Spinal cord (tissue), 10 donors: ENCODE measurements at places on chromosomes 6 and 20. TPM values are rescaled to one million over a fixed set of nuclear protein-coding genes. Genes with fewer than 3 reads are reported as not detected.
A peak's percentile ranks its signal among the peaks of the same experiment; 100 is the strongest.

PPP2R5D gene
- 42.9 TPM for total RNA-seq

C20orf204 gene
- 0.69 TPM for total RNA-seq

LAMP5 gene
- 27.4 TPM for total RNA-seq

AVP gene
- not detected for total RNA-seq

SCRT2 gene
- 0.66 TPM for total RNA-seq

CTCFL gene
- total RNA-seq: 0.20 TPM

SYNGAP1 gene
- 21.0 TPM for total RNA-seq

BPIFB2 gene
- 0.11 TPM for total RNA-seq

GRCh38 chr6:4780360-4780812, 4.2 kb downstream of the CDYL start:
- no peak for DNase-seq

- DNase-seq: peak; percentile 80
Observed at GRCh38 chr20:38152175-38152620, 12.9 kb downstream of the TGM2 start.

DNA sequence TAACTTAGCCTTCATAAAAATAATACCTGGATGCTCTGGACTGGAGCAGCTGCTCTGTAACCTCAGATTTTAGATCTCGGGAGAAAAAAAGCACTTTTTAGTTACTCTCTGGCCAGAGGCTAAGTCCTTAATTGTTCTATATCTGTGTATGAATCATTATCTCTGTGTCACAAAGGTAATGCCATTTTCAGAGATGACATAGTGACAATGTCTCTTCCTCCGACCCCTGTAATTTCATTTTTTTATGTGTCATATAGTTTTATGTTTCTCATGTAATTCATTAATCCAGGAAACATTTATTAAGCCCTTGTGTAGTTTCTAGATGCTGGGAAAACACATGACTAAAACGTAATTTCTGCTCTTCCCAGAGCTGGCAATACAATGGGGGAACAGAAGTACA, 55.6 kb downstream of the SENP6 start:
- DNase-seq: no peak

GRCh38 chr6:18395856-18396197, 8.7 kb downstream of the RNF144B start:
- DNase-seq: no peak

- DNase-seq: no peak
Observed at GRCh38 chr20:52569201-52569600, 377.6 kb upstream of the ZFP64 start.

DNA sequence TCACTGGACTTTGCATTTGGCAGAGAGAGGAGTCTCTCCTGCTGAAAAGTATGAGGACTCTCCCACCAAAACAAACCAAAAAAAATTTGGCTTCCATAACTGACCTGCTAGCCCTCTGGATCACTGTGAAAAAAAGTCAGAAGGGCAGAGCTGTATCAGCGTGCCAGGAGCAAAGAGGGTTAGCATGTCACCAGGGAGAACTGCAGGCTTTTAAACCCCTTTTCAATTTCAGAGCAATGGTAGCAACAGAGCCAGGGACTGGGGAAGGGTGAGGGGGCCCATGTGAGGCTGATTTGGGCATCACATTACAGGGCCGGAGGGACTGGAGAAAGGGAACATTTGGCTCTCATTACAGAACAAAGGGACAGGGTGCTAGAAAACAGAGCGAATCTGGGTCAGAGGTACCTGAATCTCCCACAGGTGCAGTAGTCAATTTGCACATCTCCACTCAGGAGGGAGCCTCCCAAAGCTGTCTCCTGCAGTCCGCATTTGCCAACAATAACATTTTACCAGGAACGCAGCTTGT, 185.7 kb upstream of the EYA4 start:
- DNase-seq: no peak

- DNase-seq: no peak
Observed at GRCh38 chr6:129683601-129684322, 26.2 kb downstream of the ARHGAP18 start.

GRCh38 chr6:181049-181654, 111.1 kb upstream of the DUSP22 start:
- no peak for DNase-seq

GRCh38 chr6:109055771-109056235, 38.8 kb downstream of the SESN1 start:
- no peak for DNase-seq

GRCh38 chr6:29967379-29968010, 25.2 kb downstream of the HLA-A start:
- no peak for DNase-seq

- no peak for DNase-seq
Observed at GRCh38 chr6:142223938-142224337, 76.9 kb downstream of the VTA1 start.
